ENCODE measurements at places on chromosomes 7 and 10.

- no peak for DNase-seq
Measured at GRCh38 chr7:22137026-22137425, 191.3 kb upstream of the CDCA7L start.

DNA sequence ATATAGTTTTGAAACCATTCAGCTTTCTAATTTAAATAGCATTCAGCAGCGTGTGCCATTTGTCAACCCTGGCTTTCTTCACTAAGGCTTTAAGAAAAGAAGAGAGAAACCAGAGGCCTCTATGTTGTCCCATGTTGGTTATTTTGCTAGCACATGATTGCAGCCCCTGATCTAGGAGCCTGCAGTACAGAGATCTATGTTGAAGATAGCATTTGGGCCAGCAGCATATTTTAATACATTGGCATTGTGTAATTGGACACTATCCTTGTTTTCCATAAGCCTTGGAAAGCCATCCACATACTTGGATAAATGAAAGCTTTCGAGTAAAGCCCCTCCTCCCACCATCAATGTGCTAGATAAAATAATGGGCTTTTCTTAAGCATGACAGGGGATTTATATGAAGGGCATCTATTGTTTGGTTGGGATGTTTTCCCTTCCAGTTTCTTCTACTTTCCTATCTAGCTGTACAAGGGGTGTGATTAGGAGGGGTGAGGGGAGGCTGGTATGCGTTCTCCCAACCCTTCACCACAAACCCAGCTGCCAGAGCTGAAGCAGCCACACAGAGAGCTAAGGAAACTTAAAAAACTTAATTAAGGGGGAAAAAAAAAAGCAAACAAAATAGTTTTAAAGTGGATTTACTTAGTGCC, 23.1 kb upstream of the SDHAF3 start:
- no peak for DNase-seq

- DNase-seq: no peak
Measured at GRCh38 chr10:119863951-119864565, 8.6 kb downstream of the MCMBP start.

DNA sequence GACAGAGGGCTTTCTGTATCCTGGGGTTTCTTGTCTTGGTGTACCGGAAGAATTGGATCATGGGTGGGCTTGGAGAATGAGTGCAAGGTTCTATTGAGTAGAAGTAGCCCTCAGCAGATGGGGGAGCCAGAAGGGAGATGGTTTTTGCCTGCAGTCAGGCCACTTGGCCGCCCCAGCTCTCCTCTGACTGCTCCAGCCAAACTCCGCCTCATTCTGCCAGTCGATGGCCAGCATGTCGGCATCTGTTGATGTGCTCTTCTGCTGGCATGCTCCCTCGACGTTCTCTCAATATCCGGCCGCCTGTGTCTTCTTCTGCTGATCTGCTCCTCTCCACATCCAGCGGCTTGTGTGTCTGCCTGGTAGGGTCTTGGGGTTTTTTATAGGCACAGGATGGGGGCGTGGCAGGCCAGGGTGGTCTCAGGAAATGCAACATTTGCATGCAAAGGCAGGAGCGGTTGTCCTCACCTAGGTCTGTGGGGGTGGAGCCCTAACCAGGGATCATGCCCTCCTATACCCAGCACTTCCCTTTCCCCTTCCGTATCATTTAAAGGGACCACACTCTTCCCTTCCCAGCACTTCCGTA, 40.2 kb upstream of the TNS3 start:
- DNase-seq: no peak

DNA sequence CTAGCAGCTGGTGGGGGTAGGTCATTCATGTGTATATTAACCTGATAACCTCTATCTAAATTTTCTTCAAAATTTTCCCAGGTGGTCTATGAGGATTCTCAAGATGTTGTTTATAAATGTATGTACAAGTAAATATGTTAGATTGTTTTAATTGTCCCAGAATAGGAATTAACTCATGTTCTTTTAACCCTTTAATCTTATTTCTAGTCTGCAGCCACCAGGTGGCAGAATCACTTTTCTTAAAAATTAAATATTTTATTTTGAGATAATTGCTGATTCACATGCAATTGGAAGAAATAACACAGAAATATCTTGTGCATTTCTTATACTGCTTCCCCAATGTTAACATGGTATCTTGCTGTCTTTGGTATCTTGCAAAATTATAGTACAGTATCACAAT, 589.5 kb downstream of the ARL4A start:
- DNase-seq: no peak

DNA sequence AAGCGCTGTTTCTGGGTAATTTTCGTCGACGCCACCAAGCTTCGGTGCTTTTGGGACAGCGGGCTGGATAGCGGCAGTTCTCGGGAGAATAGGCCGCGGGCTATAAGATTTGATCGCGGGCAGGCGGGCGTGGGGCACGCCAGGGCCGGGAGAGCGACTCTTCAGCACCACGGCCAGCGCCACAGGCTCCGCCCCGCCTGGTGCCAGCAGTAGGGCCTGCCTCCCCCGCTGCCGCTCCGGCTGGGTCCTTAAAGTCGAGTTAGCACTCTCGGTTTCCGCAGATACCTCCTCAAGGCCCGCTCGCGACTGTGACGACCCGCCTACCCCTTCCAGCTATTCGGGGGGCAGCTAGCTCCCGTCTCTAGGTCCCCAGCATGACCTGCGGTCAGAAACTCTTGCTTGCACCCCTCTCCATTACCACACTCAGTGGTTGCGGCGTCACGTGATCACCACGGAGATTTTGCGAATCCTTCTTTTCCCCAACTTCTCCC, 9.4 kb downstream of the NXPH1 start:
- no peak for DNase-seq

DNA sequence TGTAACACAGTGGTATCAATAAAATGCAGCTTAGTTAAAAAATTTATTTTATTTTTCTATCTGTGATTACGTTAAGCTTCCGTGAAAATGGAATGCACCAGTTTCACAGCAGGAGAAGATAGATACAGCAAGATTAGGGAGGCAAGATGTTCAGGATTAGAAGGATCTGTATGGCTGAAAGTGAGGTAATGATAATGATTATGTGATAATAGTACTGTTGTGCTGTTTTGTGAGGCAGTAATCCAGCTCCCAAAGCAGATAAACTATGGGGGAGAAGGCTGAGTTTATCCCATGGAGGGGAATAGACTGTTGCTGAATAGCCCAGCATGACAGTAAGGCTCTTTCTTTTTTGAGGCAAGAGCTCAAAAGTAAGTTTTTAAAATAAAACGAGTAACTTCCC, 216.1 kb upstream of the PRPS1L1 start:
- DNase-seq: no peak

DNA sequence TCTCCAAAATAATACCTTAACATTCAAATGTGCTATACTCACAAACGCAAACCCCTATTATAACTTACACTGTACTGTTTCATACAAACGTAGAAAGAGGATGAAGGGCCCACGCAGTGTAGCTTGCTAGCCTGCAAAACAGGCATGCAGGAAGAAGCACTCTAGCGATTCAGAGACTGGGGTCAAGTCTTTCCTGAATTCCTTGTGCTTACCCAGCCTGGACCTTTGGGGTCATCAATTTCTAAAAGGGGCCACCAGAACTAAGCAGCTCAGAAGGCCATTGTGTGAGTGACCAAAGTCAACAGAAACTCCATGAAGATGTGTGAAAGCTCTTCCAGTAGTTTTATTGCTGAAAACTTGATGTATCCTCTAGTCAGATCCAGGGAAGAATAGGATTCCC, 111.9 kb downstream of the SVIL start:
- DNase-seq: no peak

GRCh38 chr10:87054373-87055295, 34.5 kb downstream of the FAM25A start:
- DNase-seq: no peak

- no peak for DNase-seq
Measured at GRCh38 chr7:40009301-40009700, 59.2 kb downstream of the CDK13 start.

DNA sequence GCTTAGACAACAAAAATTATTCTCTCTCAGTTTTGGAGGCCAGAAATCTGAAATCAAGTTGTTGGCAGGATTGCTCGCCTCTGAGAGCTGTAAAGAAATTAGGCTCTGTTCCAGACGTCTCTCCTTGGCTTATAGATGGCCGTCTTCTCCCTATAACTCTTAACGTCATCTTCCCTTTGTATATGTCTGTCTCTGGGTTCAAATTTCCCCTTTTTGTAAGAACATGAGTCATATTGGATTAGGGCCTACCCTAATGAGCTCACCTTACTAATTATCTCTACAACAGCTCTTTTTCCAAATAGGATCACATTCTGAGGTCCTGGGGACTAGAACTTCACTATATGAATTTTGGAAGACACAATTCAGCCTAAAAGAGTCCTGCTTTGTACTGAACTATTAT, 22.4 kb downstream of the GALNTL5 start:
- no peak for DNase-seq

DNA sequence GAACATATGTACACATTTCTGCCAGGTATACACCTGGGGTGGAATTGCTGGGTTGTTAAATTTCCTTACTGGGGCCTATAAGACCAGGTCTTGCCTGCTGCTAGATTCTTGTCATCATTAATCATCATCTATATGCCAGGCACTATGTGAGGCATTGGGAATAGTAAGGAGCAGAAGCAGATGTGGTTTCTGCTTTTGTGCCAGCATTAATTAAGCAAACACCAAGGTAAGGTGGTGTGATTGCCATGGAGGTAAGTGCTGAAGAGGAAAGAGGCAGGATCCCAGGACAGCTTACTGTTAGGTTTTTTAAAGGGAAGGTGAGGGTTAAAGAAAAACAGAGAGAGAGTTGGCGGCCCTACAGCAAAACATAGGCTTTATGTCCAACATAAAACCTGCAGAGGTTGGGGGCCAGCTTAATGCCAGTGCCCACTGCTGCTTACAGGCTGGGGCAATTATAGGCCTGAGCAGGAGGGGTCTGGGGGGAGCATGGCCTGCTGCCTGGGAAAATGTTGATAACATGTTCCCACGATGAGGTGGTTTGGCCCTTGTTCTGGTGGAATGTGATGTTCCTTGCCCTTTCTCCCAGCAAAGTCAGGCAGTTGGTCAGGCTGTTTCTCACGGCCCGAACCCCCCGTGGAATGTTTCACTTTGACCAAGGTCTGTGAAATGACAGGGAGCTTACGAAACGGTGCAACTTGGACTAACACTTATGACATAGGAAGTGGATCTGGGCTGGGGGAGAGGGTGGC, 93.9 kb downstream of the RBM20 start:
- DNase-seq: no peak

DNA sequence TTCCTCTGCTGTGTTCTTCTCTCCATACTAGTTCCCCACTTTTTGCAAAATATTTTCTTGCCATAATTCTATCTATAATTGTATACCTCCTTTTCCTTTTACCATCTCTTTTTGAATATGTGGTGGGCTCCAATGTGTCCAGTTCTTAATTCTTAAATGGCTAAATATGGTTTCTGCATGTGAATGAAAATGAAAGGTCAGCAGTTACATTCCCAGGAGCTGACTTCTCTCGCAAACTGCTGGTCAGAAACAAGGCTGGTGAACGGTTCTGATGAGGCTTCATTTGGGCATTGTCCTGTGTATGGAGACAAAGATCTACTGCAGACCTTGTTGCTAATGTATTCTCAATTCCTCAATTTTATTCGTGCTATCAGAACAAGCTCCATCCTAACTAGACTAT, 309.2 kb downstream of the SNX13 start:
- no peak for DNase-seq

- no peak for DNase-seq
Measured at GRCh38 chr10:80199828-80200227, 5.5 kb downstream of the ANXA11 start.

DNA sequence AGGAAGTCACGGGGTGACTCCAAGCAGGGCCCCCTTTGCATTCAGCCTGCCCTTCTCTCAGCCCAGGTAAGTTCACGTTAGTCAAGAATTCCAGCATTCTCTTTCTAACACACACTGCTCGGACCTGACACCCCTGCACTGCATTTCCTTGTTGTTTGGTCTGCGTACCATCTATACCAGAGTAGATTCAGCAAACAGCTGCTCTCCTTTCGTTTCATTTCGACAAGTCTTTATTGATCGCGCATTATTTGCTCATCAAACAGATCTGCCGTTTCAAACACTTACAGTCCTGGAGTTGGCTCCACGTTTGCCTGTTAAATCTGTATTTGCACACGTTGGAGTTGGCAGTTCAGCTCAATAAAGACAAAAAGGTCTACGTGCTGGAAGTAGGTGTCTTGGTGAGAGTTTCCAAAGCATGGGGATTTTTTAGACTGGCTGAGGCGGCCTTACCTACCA, 495.1 kb downstream of the RPS24 start:
- DNase-seq: no peak

Data from nucleus accumbens (tissue), 56 donors.